ENCODE measurements at places on chromosomes 2 and 18. TPM values are rescaled to one million over a fixed set of nuclear protein-coding genes. Genes with fewer than 3 reads are reported as not detected.
A peak's percentile ranks its signal among the peaks of the same experiment; 100 is the strongest.

DNA sequence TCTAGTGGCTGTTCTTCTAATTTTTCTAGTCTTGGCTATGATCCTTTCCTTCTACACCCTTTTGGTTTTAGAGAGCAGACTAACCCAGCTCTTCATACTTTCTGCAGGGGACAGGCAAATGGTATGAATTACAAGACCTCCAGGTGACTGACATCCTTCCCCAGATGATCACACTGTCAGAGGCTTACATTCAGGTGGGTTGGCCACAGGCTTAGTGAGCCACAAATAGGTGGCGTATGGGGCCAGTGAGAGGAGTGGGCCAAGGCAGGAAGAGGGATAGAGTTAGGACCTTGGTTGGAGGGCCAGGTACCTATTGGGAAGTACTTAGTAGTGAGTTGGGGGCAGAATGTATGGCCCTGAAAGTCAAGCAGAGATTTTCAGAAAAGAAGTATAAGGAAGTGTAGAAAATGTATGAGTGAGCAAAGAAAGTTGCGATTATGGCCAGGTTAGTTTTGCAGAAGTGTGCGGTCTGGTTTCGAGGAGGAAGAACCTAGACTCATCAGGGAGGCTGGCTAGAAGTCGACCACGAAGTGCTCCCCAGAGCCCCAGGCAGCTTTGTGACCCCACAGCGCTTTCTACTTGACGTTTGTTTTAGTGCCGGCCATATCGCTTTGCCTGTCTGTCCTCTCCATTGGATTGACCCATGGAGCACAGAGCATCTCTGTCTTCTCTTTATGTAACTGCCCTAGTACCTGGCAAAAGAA lies 20.0 kb downstream of the SFTPB start:
- DNase-seq = no peak

DNA sequence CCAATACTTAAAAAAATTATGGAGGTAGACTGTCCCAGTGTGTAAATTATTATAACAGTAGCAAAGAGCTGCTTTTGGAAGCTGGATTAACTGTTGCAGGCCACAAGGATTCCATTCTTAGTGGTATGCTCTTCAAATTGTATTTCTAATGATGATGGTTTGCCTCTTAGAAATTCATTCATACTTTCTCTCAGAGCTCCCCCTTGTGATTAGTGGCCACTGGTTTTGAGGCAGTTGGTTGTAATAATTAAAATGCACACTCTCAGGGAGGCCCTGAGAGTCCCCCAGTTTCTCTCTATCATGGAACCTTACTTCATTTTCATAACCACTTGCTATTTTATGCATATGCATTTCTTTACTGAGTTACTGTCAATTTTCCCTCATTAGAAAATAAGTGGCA lies 122.5 kb downstream of the PLA2R1 start:
- no peak for DNase-seq

- peak; percentile 77 for DNase-seq
Measured at GRCh38 chr18:2932247-2933181, 80.4 kb downstream of the LPIN2 start.

DNA sequence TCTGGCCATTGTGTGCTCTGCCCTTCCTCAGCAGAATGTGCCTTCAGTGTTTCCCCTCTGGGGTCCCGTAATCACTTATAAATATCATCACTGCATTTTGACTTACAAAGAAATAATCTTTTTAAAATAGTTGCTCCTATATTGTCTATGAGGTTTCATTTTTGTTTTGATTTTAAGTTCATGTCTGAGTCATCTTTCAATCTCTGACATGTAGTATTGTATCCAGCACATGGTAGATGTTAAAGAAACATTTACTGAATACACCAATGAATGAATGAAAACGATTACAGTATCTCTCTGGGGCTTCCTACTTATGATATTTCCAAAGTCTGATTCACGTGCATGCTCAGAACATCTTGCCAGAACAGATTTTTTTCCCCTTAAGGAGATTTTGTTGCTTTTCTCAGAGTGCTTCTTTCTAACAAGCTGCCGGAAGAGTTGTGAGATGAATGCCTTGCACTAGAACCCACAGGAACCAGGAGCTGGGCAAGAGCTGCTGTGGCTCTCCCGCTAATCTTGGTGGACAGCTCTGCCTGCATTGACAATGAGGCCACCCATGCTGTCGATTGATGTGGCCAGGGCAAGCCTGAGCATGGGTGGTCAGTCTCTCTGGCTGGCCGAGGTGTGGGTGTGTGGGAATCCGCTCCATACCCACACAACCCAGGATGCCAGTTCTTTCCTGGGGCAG lies 199.4 kb downstream of the CYRIA start:
- DNase-seq = no peak

The ADGRF3 gene
- total RNA-seq = under 0.01 TPM
